ENCODE measurements at places on chromosomes 6 and 20. TPM values are rescaled to one million over a fixed set of nuclear protein-coding genes. Genes with fewer than 3 reads are reported as not detected.

- DNase-seq, result no peak
Measured at GRCh38 chr20:52103913-52104545, 87.5 kb downstream of the ZFP64 start.

GRCh38 chr6:131877999-131878789 is 70.4 kb downstream of the ENPP1 start:
- no peak for DNase-seq

- no peak for DNase-seq
Measured at GRCh38 chr6:34272013-34272926, 23.5 kb upstream of the SMIM29 start.

DNA sequence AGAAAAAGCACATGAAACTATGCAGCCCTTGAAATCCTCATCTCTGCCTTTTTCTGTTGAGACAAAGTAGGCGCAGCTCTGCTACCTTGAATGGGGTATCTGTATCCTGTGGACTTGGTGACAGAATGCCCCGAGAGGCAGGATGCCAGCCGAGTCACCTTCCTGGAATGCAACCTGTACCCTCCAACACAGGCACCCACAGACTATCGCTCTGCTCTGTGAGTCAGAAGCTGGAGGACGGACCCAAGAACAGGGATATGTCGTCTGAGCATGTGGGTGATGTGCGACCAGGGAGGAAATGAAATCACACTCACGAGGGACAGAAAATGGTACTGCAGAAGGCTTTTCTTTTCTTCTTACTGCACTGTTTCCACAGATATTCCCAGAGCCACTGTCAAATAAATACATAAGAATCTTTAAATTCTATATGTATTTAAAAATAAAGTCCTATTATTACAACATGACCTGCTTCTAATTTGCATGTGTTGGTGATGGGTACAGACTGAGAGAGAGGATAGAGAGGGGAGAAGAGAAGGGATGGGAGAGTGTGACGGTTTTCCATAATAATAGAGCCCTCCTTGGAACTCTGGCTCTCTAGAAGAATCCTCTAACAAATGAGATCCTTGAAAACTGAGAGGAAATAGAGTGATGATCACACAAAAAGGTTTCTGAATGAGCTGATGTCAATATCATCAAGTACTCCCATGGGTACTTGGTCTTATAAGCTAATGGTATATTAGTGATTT is 308.1 kb downstream of the FOXC1 start:
- no peak for DNase-seq

The SDC4 gene
- total RNA-seq, result 71.4 TPM
